A549 treated with RU486 at 1 μM for 4 hours (cell line): ENCODE measurements at places on chromosomes 7 and 10. TPM values are rescaled to one million over a fixed set of nuclear protein-coding genes. Genes with fewer than 3 reads are reported as not detected.

Gene ATRNL1
- total RNA-seq = 0.14 to 0.78 TPM (median 0.29 TPM) in 5 replicates

Gene NUTM2E
- 0.30 to 0.59 TPM (median 0.47 TPM) in 5 replicates for total RNA-seq

Gene ZPBP
- total RNA-seq = not detected in 5 replicates

Gene CDC14C
- total RNA-seq = not detected in 5 replicates

Gene COL13A1
- 0.23 to 0.35 TPM (median 0.29 TPM) in 5 replicates for total RNA-seq
